Mammary epithelial cell (primary cell): ENCODE measurements at places on chromosomes 11 and 22. TPM values are rescaled to one million over a fixed set of nuclear protein-coding genes. Genes with fewer than 3 reads are reported as not detected.

GDPD4 gene
- total RNA-seq = not detected

LDHAL6A gene
- total RNA-seq = not detected in 2 replicates

APOL3 gene
- 1.3 and 1.6 TPM in 2 replicates for total RNA-seq

SMIM35 gene
- total RNA-seq = not detected

CNGA4 gene
- total RNA-seq = 0.17 TPM

DGCR6 gene
- total RNA-seq = 2.3 TPM

EXPH5 gene
- 17.0 and 46.5 TPM in 2 replicates for total RNA-seq

IL18 gene
- 1.7 and 2.2 TPM in 2 replicates for total RNA-seq

GRIA4 gene
- not detected in 2 replicates for total RNA-seq

PDE3B gene
- not detected in 2 replicates for total RNA-seq

C11orf52 gene
- total RNA-seq = 0.67 TPM

RAG1 gene
- total RNA-seq = 1.0 TPM

RAB6A gene
- total RNA-seq = 189 and 257 TPM in 2 replicates

NUDT8 gene
- 7.8 and 13.4 TPM in 2 replicates for total RNA-seq
